PC-9 (cell line): ENCODE measurements at places on chromosomes 11 and 22.

GRCh38 chr11:115498354-115498753 is 5.9 kb downstream of the CADM1 start:
- no peak for DNase-seq

- no peak for DNase-seq
Observed at GRCh38 chr11:130533113-130533798, 84.8 kb downstream of the ADAMTS15 start.

GRCh38 chr22:22914726-22915669 is 27.4 kb downstream of the IGLL5 start:
- DNase-seq, result no peak

- no peak for DNase-seq
Observed at GRCh38 chr22:37709445-37709765, 12.6 kb downstream of the TRIOBP start.

DNA sequence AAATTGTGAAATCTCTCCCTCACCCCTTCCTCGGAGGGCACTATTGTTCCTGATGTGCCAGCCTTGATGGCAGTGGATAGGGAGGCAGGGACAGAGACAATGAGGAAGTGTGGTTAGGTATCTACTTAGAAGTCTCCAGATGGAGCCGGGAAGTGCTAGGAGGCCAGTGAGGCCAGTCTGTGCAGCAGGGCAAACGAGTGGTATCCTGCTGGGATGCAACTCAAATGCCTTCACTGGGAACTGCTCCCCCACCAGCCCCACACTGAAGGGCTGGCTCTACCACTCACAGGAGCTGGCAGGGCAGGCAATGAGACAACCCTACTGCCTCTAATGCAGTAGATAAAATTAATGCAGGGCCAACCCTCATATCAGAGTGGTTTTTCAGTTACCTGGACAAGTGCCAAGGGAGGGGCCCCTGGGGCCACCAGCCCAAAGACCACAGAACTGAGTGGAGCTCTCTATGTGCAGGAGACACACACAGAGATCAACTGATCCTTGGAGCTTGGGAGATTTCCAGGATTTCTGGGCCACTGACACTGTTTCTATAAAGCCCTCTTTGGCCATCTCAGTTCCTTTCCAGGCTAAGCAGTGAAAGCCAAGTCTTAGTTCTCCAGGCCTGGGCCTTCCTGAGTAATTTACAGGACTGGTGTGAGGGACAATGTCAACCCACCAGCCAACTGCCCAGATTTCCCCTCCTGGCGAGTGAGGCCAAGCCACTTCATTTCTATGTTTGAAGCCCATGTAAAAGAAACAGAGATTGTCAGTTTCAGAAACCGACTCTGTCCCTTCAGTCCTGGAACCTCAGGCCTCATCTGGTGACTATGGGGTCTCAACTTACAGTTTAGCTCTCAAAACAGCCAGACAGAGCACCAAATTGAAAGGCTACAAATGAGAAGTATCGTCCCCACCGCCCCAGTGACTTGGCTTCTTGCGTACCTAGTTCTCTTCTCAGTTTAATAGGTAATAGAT is 4.1 kb downstream of the MIF start:
- peak; percentile 26 for DNase-seq

DNA sequence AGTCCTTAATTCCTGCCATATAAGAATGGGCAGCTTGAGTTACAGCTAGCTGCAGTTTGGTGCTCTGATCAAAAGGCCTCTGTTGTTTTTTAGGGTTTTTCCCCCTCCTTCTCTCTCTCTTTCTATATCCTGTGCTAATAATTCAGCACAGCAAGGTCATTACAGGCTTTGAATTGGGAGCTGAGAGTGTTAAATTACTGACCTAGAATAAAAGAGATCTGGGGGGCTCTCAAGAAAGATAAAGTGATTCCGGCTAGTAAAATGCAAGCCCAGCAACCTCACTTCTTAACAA is 84.9 kb downstream of the CSTPP1 start:
- no peak for DNase-seq

GRCh38 chr22:45879552-45879949 is 97.4 kb downstream of the WNT7B start:
- DNase-seq, result no peak

- no peak for DNase-seq
Observed at GRCh38 chr11:110776081-110776480, 63.8 kb upstream of the ARHGAP20 start.
